ENCODE measurements at places on chromosomes 1 and 21.

- DNase-seq = no peak
Observed at GRCh38 chr1:102219463-102219862, 222.7 kb upstream of the OLFM3 start.

DNA sequence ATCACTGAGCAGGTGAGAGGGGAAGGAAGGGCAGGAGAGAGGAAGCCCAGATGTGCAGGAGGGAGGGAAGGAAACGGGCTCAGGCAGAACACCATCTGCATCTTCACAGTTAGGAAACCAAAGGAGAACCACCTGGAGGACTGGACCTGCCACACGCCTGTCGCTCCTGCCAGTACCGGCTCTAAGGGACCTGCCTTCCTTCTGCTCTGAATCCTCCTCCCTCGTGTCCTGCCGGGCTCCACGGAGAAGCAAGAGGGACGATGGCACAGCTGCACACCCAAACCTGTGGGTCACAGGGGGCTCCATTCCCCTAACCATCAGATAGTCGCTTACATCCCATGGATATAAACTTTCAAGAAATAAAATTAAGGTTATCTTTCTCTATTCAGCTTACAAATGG, 56.1 kb downstream of the TOR1AIP2 start:
- DNase-seq = no peak

GRCh38 chr1:26075421-26076144, 8.2 kb upstream of the TRIM63 start:
- no peak for DNase-seq

DNA sequence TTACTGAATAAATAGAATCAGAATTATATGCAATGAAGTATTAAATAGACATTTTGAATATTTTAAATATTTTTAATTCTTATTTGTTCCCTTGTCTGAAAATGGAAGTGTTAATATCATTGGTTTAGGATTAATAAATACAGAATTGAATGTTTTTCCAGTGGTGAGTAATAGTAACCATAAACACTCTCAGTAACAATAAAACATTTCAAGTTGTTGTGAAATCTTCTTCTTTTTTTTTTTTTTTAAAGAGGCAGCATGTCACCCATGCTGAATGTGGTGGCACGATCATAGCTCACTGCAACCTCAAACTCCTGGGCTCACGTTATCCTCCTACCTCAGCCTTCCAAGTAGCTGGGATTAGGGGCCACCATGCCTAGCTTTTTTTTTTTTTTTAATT, 86.2 kb upstream of the ZBTB18 start:
- DNase-seq = no peak

DNA sequence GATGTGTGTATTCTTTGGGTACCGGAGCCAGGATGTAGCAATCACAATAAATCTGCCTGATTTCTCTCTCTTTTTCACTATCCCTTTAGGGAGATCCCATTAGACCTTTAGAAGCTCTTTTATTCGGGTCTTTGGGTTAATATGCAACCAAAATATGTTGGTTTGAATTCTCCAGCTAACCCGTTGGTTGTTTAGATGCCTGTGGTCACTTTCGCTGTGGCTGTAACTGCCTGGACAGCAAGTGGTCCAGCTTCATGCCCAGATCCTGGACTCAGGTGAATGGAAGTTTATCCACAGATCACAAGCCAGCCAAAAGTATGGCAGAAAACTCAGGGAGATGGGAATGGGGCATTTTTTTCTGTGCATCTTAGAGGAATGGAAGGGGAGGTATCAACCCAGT, 12.3 kb downstream of the KAZN start:
- no peak for DNase-seq

DNA sequence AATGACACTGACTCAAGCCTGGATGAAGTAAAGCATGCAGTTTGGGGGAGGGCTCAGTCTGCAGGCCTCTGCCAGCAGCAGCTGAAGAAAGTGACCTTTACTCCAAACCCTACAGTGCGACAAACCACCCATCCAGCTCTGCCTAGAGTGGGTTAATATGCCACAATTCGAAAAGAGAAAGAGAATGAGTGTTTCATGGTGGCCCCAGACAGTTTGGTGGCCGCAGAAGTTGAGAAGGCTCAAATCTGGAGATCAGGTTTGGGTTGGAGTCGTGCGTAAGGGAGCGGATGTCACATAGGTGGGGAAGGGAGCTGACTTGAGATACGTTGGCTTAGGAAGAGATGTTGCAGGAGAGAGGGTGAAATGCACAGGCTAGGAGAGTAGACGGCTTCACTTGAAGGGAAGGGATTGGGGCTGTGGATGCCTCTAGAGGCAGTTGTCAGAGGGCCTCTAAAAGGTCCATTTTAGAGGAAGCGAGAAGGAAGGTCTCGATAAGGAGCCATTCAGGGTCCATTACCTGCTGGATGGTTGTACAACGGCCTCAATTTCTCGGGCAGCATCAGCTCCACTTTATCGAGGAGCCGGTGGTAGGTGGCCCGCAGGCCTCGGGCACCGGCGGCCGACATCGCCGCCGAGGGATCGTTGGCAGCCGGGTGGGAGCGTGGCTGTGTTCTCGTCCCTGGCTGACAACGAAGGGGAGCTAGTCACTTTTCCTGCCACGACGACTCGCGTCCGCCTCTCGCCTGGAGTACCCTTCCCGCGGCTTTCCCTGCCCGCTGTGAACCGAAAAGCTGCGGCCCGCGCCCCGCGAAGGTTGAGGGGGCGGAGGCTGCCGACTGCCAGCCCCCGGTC, 1.0 kb upstream of the DCAF6 start:
- DNase-seq = peak; percentile 7

DNA sequence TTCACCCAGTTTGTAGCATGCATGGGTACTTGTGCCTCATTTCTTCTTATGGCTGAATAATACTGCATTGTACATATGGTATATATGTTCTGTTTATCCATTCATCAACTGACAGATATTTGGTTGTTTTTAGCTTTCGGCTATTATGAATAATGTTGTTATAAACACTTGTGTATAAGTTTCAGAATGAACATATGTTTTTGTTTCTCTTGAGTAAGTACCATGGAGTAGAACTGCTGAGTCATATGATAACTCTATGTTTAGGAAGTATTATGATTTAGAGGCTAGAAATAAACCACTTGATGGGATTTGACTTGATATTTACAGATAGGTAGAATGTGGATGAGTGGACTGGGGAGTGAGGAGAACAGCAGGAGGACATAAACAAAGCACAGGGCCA, 48.6 kb downstream of the WNT2B start:
- DNase-seq = no peak

DNA sequence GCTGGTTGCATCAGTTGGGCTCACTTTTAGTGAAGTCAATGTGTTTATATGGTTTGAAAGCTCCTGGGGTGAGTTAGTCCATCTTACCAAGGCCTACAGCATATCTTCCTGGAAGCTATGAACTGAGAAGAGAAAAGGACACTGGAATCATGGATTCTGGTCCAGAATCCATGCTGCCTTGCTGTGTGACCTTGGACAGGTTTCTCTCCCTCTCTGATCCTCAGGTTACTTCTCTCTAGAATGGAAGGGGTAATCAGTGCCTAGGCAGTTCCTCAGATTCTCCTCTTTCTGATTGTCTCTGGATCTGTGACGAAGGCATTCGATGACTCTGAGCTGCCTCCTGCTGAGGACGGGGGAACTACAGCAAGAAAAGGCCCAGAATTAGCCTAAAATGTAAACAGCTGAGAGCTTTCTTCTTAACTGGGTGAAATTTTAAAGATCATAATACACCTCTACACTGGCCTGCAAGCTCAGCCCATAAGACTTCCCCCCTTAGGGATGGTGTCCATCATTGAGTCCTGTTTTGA, 425.0 kb upstream of the VAMP3 start:
- no peak for DNase-seq

DNA sequence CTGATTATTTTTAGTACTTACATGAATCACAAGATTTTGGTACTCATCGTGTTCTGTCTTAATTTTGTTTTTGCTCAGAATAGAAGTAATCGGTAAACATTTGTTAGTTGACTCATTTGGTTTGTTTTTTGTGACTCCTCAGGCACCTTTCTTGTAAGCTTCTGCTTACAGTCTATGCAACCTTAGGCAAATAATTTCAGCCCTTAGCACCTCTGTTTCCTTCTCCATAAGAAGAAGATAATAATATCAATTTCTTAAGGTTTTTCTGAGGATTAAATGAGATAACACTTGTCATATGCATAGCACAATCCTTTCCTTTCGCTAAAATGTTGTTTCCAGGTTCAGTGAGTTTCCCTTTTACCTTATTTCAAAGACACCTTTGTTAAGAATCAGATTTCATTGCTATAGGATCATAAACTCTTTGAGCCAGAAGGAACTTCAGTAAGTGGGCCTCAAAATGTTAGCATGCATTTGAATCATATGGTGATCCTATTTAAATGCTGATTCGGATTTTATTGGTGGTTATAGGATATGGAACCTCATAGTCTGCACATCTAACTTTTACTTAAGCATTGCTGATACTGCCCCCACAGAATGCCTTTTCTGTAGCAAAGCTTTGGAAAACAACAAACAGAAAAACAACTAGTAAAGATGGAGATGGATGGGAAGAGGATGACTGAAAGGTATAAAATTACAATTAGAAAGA, 272.7 kb upstream of the CACYBP start:
- no peak for DNase-seq

DNA sequence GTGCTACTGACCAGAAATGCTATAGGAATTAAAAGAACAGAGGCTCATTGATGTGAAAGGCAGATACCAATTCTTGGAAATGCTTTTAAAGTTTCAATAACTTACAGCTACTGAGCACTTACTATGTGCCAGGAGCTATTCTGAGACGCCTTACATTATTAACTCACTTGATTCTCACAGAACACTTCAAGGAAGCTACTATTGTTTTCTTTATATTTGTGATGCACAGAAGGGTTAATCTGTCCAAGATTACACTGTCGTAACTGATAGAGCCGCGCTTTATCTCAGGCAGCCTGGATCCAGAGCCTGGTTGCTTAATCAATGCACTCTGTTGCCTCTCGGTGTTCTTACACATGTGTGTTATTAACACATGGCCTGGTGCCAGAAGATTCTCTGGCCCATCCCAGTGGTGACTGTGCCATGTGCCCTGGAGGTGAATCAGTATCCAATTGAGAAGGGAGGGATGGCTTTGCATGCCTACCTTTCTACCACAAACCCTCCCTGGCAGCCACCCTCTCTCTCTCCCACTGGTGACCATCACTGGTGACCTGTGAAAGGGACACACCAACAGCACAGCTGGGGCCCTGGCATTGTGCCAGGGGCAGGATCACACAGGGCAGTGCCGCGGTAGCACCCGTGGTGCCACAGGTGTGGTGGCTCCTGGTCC, 8.8 kb downstream of the FMO1 start:
- DNase-seq = no peak

DNA sequence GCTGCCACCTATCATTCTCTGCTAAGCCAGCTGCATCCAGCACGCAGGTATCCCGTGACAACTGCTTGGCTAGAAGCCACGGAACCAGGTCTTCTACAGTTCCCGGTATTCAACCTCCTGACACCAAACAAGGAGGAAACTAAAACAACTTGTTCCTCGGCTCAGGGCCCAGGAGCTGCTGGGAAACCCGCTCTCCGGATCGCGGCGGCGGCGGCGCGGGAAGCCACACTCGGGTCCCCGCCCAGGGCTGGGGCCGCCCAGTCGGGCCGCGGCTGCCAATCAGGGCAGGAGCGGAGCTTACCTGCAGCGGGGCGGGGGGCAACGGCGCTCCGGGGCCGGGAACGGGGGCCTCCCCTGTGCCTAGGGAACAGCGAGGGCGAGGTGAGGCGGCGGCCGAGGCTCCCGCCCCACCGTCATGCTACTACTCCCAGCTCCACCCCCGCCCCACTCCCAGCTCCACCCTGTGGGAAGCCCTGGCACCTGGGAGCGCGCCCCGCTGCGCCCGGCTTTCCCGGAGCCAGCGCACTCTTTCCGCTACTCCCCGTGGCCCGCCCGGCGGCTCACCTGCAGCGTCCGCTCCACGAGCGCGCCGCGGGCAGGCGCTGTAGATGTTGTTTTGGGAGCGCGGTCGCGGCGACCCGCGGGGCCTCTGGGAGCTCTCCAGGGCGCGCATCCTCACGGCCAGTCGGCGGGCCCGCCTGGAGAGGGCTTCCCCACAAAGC, 12.1 kb downstream of the IL24 start:
- DNase-seq = no peak

DNA sequence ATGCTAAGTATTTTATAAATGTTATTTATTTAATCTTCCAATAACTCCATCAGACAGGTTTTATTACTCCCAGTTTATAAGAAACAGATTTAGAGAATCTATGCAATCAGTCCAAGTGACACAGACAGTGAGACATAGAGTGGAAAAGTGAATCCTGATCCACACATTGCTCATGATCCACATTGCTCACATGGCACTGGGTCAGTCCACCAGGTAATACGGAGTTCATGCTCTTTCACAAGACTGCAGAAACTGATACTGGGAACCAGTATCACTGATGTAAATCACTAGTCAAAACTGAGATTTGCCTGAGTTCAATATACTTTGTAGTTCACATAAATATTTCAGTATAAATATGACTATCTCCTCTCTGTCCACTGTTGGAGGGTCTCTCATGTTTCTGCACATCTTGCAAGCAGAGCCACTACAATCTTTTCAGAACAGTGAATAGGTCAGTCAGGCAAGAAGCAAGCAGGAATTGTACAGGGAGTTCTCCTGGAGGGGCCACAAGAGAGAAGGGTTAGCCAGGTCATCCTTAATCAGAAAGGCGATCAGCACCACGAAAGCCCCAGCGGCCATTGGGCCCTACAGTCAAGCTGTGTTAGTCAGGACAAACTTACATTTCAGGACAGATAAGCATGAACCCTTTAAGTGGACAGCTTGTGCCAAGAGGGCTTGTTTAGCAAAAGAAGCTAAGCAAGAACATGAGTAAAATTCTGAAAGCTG, 275.4 kb upstream of the NR5A2 start:
- DNase-seq = no peak

GRCh38 chr1:185886046-185886445, 151.9 kb downstream of the HMCN1 start:
- no peak for DNase-seq

DNA sequence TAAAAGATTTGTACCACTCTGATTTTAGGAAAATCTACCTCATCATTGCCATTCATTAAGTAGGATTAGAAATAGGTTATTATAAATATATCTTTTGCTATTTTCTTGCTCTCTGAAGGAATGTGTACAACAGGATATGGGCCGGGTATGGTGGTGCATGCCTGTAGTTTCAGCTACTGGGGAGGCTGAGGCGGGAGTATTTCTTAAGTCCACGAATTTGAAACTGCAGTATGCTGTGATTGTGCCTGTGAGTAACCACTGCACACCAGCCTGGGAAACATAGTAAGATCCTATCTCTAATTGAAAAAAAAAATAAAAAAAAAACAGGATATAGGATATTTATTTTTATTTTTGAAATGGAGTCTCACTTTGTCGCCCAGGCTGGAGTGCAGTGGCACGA, 50.0 kb downstream of the CLIC4 start:
- no peak for DNase-seq
